ENCODE measurements at places on chromosomes 3 and 15.

DNA sequence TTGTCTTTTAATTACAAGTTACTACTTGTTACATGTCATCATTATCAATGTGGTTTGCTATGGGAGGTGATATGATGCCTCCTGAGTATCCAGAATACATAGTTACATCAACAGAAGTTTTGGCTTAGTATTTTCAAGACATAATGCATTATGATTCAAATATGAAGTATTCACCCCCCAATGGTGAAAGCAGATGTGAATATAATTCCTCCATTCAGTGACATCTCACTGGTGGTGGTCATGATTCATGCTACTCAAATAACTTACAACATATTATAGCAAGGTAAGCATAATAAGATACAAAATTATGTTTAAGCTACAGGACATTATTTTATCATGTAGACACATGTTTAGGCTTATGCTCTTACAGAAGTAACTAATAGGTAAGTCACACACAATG lies 34.9 kb upstream of the TTBK2 start:
- DNase-seq = no peak

DNA sequence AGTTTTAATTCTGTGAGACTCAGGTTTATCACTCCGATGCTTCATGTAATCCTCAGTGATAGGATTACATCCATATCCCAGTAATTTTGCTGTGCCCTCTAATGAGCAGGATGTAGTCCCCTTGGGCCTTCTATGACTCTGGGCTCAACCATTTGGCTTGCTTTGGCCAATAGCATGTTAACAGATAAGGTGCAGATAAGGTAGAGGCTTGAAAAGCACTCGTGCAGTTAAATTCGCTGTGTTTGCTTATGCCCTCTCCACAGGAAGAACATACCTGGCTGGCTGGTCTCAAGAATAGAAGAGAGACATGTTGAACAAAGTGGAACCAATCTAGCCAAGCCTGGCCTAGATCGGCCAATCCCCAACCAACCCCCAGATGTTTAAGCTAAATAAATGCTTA lies 20.1 kb downstream of the CCDC13 start:
- DNase-seq = no peak

- no peak for DNase-seq
Measured at GRCh38 chr15:23686466-23687142, 501 bp downstream of the NDN start.

DNA sequence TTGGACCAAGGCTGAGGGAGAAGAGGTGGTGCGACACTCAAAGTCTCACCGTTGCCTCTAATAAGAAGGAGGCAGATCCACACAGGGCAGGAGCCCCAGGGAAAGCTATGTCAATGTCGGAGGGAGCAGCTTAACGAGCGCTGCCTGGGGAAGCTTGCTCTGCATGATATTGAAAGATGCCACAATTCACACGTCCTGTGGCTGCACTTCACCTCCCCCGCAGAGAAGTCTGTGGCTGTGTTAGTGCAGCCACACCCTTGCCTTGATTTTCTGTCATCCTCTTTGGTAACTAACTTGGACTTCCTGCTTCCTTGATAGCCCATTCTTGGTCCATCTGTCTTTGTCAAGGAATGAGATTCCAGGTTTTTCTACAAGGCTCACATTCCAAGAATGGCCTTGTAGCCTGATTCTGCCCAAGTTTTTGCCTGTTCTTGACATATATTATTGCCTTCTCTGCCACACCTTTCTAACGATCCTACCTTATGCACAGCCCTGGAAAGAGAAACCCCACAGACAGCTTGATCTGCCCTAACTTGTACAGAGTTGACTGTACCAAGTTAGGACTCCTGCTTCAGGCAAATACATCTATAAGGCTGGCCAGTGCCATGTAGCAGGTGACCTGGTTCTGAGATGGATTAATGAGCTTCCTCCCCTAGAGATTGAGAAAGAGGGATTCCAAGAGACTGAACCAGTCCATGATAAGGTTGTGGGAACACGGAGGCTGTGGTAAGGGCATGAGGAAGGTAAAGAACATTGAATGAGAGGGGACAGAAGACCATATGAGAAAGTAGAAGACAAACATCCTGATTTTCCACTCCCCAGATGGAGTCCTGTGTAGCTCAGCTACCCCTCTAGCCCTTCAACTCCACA lies 153.0 kb upstream of the WNT5A start:
- no peak for DNase-seq

- no peak for DNase-seq
Measured at GRCh38 chr15:31609258-31609681, 282.6 kb downstream of the KLF13 start.

GRCh38 chr3:46935168-46935858 lies 41.2 kb downstream of the CCDC12 start:
- DNase-seq = peak; percentile 57

DNA sequence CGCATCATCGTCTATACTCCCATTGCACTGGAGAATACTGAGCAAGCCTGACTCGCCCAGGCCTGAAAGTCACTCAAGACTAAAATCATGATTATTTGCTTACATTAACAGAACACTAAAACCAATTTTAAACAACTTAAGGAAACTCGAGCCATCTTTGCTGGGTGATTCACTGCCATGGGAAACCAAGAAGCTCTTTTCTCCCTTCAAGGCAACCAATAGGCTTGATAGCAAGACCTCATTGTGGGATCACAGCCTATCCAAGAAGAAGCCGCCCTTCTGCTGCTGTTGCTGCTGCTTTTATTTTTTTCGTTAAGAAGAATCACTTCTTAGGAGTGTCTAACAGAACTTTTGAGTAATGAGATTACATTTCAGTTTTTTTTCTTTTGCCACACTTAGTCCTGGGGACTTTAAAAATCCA lies 479.4 kb downstream of the FOXP1 start:
- DNase-seq = no peak

DNA sequence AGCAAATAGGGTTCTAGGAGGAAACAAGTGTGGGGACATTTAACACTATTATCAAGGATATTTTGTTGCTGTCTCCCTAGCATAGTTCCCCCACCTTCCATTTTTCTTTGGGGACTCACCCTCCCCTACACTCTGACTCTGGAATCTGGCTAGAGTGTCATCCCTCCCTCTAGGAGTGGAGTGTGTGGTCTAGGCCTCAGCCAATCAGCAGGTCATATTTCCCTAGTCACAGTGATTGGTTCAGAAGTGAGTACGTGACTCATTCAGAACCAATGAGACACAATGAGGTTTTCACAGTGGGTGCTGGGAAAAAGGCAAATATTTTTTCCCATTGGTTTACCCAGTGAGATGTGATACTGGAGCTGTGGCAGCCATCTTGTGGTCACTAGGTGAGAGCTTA lies 234.4 kb downstream of the SHQ1 start:
- DNase-seq = no peak

DNA sequence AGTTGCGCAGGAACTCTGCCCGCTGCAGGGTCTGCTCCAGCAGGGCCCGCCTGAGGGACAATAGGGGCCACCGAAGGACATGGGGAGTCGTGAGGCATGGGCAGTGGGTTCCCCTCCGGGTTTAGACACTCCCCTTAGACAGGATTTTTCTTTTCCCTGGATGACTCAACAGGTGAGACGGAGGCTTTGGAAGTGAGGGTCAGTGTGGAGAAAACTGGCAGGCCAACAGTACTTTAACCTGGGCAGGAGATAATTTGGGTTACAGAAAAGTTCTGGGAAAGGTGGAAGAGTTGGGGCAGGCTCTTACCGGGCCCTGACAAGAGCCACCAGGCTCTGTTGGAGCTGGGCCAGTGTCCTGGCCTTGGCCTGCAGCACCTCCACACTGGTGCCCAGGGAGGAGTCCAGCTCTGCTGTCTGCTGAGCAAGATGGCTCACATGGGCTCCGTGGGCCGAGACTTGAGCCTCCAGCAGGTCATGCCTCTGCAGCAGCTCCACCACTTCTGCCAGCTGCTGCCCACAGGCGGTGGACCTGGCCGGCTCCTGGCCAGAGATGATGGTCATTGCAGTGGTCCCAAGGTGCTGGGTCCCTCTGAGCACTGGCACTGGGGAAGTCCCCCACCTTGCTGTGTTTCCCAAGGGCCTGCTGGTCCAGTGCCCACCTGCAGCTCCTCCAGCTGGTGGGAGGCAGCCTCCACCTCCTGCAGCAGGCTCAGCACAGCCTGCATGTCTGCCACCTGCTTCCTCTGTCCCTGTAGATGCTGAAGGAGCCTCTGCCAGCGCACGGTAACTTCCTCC lies 11.0 kb downstream of the SPTBN5 start:
- no peak for DNase-seq

- no peak for DNase-seq
Measured at GRCh38 chr15:61935493-61935892, 124.8 kb downstream of the VPS13C start.

DNA sequence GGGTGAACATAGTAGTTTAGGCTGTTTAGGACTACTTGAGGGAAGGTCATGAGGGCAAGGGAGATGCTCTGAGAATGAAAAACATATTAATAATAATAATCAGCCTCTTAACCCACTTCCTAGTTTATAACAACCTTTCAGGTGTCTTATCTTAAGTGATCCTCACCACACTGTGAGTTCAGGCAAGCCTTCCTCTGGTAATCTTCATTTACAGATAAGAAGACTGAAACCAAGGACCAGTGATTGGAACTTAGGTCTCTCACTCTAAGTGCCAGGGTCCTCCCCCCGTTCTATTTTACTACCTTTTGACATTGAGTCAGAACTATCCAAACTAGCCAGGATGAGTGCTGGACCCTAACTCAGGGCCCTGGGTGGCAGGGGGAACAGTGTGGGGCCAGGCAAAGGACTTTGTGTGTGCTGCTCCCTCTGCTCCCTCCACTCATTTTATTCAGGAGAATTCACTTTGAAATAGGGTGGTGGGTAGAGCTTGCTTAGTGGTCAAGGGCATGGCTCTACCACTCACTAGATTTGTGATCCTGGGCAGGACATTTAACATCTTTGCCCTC lies 5.7 kb downstream of the NUTM1 start:
- no peak for DNase-seq

DNA sequence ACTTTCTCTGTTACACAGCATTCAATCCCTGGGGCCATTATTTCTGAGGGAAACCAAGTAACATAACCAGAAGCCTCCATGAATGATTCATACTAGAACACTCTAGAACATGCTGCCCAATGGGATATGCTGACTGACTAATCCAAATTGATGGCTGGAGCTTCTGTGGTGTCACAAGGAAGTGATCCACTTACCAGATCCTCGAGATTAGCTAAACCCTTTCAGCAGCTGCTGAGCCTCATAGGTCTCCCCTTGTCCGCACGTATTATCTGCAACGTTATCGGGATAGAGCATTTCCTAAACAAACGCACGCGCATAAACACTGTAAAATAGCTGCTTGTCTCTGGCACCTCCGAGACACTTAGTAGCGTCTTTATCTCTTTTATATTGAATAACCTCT lies 61.2 kb upstream of the PROK2 start:
- DNase-seq = no peak

DNA sequence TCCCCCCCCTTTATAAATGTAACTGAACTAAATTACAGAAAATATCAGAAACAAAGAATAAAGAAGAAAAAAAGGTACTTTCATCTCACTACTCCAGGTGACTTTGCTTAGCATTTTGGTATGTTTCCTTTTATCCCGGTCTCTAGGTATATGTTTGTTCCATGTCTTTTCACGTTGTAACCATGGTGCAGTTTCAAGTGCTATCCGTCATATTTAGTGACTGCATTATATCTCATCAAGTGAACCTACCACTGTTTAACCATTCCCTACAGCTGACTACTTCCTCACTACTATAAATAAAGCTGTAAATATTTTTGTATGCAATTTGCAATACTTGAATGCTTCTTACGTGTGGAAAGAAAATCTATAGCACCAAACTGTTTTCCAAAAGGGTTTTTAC lies 2.2 kb downstream of the BTBD1 start:
- peak; percentile 34 for DNase-seq

- no peak for DNase-seq
Measured at GRCh38 chr3:128449111-128449638, 17.5 kb downstream of the DNAJB8 start.

DNA sequence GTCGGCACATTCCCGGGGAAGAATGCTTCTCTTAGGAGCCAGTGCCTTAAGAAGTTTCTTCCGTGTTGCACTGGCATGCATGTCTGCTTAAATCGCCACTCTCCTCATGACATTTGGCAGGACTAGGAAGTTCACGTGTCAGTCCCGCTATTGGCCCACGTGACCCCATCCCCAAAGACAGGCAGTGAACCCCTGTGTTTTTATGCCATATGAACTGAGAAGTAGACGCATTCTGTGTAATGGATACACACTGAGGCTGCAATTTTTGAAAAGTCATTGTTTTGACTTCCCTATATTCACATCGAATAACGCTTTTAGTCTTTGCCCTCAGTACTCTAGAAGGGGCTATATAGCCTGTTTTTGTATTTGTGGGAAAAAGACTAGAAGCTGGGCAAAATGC lies 125.6 kb upstream of the TBL1XR1 start:
- DNase-seq = no peak

DNA sequence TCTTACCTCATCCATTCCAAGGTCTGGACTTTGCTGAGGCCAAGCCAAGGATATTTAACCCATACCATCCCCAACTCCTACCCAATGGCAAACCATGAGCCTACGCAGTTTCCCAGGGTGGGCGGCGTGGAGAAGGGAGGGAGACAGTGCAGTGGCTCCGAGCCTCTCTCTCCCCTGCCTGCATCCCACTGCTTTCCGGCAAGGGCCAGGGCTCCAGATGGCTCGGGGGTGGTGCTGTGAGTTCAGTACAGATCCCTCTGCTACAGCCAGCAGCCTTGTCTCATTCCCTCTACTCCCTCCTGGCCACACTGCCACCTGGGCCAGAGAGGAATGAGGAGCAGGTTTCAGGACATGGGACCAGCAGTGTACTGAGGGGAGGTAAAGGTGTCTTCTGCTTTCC lies 44.3 kb upstream of the APEH start:
- DNase-seq = no peak

DNA sequence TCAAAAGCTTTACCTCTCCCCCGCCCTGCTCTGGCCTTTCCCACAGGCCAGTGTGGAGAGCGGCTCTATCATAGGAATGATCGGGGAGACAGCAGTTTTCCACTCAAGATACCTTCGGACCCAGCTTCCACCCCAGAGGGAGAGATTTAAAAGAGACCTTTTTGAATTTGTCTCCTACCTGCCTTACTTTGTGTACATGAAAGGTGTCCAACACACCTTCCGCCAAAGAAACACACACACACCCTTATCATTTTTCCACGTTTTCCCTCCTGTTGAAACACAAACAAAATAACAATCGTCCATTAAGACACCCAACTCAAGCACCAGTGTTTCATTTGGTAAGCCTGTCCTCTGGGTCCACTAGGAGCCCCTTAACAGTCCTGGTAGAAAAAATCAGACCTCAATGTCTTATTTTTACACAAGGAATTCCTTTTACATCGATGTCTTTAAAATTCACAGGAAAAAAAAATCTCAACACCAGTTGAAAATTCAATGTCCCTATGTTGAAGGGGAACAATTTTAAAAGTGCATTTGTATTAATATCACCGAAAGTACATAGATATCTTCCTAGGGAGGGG lies 4.0 kb downstream of the HES1 start:
- DNase-seq = no peak

DNA sequence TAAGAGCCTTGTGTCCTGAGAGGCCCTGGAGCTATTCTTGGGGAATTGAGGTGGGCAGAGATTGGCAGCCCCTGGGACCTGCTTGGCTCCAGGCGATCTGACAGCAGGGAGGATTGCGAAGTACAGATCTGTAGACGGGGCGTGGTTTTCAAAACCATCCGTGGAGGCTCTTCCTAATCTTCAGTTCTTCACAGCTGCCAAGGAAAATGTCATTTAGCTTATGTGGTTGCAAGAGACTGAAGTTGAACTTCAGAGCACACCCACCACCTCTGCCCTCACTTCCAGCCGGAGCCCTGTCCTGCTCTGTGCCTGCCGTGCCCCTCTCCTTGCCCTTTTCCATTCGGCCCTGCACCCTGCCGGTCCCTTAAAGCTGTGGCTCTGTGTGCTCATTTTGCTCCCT lies 12.9 kb downstream of the NISCH start:
- no peak for DNase-seq
